Aorta (tissue), 5 donors: ENCODE measurements at places on chromosomes 4 and X. TPM values are rescaled to one million over a fixed set of nuclear protein-coding genes. Genes with fewer than 3 reads are reported as not detected.

- H3K4me1 ChIP-seq = no peaks in the 10 kb centered on the region
- H3K27ac ChIP-seq = no peak overlapping the region
- H3K4me3 ChIP-seq = no peak overlapping the region
- no peaks in the 10 kb centered on the region for H3K36me3 ChIP-seq
- no peaks in the 10 kb centered on the region for H3K27me3 ChIP-seq
These were observed 380.8 kb downstream of the SPRY1 start for GRCh38 chr4:123777373-123777772.

DNA sequence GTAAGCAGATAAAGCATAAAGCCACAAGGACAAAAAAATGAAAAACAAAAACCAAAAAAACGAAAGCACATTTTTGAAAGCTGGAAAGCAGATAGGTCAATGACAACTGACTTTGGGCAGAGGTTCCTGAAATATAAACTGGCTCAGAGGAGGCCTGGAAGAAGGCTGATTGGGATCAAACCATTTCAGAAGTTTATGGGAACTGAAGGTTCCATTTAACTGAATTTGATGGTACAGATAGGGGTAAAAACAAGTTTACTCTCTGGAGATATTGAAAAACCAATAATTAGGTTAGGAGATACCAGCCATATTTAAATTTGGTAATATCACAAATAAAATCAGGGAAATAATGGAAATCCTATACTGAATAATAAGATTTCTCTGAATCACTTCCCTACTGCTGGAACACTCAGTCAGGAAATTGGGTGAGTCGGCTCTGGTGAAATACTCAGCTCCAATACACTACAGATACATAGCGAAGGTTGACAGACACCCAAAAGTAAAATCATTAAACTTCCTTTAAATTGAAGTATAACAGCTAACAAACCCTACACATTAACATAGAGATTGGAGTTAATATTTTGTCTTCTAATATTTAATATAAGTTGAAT, 1584.3 kb downstream of the STIM2 start:
- H3K27me3 ChIP-seq = no peaks in the 10 kb centered on the region
- DNase-seq = no peak
- H3K4me3 ChIP-seq = no peak overlapping the region
- no peak overlapping the region for H3K27ac ChIP-seq

GRCh38 chr4:105148356-105148755, 1.7 kb downstream of the TET2 start:
- H3K4me3 ChIP-seq = peak overlapping the region; percentile 100
- H3K27ac ChIP-seq = no peak overlapping the region
- H3K4me1 ChIP-seq = no peaks in the 10 kb centered on the region
- no peak for DNase-seq
- no peaks in the 10 kb centered on the region for H3K36me3 ChIP-seq

DNA sequence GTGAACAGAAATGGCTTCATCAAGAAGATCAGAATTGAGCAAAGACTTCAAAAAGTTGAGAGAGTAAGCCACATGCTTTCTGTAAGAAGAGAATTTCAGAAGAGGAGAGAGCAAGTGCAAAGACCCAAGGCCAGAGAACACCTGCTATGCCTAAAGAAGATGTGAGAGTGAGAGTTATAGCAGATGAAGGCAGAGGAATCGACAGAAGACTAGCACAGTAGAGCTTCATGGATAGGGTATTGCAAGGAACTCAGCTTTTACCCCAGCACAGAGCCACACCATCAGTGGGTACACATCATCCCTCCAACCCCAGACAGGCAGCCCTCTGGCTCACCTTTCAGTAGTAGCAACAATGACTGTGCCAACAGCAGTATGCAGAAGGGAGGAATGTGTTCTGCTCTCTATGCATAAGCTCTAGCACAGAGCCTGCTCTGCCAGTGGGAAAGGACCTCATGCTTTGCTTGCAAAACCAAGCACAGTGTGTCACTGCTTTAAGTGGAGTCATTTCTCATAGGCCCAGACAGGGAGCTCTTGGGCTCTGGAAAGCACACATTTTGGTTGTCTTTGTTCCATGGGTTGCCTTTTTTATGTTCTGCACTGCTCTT, 318.6 kb downstream of the NAF1 start:
- DNase-seq = no peak
- no peaks in the 10 kb centered on the region for H3K36me3 ChIP-seq
- H3K4me1 ChIP-seq = no peaks in the 10 kb centered on the region
- no peak overlapping the region for H3K27ac ChIP-seq

DNA sequence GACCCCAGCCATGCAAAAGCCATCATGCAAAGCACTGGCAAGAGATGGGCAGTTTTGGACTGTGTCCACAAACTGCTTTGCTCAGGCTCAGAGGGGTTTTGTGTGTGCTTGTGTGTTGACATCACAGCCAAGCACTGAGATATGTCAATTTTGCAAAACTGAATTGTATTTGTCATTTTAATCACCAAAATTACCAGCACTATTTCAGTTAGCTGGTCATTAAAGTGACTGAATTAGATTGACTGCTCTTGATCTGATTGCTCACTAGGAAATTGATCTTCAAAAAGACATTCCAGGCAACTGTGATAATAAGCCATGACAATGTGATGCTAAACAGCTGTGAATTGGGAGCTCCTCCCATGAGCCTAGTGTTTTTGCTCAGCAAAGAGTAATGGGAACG, 337.3 kb upstream of the GNPDA2 start:
- H3K27ac ChIP-seq = no peak overlapping the region
- no peak for DNase-seq
- no peaks in the 10 kb centered on the region for H3K36me3 ChIP-seq
- no peaks in the 10 kb centered on the region for H3K27me3 ChIP-seq
- no peak overlapping the region for H3K4me3 ChIP-seq

DNA sequence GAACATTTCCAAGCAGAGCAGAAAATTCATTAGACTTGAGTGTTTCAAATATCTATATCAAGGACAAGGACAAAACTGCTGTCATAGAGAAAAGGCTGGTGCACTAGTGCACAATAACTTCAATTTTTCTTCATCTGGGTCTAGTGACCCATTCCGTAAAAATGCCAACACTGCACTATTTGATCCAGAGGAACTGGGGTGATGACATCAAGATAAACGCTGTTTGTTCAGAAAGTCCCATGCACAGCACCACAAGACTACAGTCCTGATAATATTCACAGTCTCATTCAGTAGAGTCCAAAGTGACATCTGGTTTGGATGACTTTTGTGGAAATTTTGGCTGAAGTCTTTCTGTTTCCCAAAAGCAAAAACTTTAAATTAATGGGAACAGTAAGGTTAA, 303.5 kb upstream of the GALNT7 start:
- H3K36me3 ChIP-seq = no peaks in the 10 kb centered on the region
- no peak for DNase-seq
- H3K27me3 ChIP-seq = no peaks in the 10 kb centered on the region

DNA sequence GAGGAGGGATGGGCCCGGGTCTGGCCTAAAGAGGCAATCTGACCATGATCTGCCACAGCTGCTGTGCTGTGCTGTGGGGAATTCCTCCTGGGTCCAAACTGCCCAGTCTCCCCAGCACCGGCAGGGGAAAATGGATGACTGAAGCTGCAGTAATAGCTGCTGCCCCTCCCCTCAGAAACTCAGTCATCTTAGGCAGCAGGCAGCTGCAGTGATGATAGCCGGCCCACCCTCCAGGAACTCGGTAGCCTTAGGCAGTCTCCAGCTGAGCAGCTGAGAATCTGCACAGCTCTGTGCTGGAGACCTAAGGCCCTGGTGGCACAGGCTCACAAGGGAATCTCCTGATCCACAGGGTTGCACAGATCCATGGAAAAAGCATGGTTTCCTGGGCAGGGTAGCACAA, 113.4 kb upstream of the USP38 start:
- no peak overlapping the region for H3K27ac ChIP-seq
- no peak overlapping the region for H3K4me3 ChIP-seq
- H3K4me1 ChIP-seq = no peaks in the 10 kb centered on the region
- DNase-seq = no peak
- no peaks in the 10 kb centered on the region for H3K36me3 ChIP-seq
- H3K27me3 ChIP-seq = no peaks in the 10 kb centered on the region

The SYTL5 gene
- polyA plus RNA-seq = 0.18 TPM

The ELK1 gene
- 23.6 TPM for polyA plus RNA-seq
